ENCODE measurements at places on chromosomes 6 and 20. TPM values are rescaled to one million over a fixed set of nuclear protein-coding genes. Genes with fewer than 3 reads are reported as not detected.

DNA sequence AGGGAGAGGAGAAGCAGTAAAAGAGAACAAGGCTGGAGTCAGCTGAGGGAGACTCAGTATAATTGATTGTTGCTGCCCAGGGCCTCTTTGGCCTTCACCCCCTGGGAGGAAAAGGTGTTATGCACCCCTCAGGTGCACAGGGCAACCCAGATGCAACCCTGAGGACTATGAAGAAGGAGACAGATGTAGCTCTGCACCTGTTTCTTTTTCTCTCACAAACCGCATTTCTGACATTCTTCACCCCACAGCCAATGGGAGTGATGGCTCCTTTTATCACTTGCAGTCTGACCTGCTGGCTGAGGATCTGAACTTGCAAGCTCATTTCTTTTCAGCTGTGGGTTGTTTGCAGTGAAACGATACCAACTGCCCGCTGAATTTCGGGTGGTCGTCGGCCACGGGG lies 64.1 kb upstream of the F13A1 start:
- no peak for DNase-seq

DNA sequence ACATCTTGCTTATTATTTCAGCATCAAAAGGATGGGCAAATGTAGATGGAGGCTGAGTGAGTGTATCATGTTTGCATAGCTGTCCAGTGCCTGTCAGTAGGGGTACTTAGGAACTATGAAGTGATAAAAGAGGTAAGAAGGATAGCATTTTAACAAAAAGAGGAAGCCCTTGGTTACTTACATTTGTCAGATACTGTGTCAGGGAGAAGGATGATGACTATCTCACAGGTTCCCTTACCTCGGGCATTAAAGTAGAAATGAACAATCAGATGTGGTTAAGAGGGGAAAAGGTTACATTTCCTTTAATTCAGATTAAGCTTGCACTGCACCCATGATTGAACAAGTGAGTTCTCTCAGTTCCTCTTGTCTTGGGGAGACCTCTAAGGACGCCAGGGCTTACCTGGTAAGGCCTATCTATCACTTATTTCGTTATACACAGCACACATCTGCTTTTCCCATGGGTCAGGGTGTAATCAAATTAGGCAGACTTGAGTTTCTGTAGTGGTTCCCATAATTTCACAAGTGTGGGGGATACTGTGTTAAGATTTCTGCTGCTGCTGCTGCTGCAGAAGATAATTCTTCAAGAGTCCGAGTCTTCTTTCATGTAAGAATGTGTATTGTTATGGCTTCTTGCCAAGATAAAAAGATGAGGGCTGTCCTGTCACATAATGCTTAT lies 4.5 kb downstream of the FOXO3 start:
- DNase-seq = no peak

DNA sequence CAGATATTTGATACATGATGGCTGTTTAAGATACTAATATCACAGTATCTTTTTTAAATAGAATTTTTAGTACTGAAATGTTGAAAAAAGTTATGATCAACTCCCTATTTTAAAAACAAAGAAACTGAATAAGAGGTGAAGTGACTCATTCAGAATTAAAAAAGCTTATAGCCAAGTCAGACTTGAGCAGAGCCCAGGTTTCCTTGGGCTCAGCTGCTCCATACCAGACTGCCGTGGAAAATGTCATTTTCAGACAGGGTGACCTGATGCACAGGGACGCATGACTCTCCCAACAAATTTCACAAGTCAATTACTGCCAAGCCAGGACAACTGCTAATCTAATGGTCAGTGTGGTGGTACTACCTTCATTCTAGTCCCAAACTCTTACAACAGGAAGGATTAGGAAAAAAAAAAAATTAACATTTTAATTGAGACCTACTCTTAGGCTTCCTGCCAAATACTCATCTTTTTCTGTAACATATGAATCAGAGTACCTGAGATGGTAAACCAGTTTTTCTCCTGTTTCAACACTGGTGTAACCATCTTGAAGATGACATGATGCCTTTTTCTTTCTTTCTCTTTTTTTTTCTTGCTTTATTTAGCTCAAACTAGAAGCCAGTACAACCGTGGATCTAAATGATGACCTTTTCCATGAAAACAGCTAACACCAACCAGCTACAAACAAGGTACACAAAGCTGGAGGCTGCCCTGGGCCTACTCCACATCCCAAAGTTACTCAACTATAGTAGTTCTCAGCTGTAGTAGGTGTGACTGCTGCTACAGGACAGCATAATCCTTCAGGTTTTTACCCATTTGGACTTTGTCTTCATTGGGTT lies 30.5 kb downstream of the SLC22A23 start:
- no peak for DNase-seq

- peak; percentile 90 for DNase-seq
Measured at GRCh38 chr6:46909371-46909770, 12.4 kb downstream of the ADGRF5 start.

- DNase-seq = no peak
Measured at GRCh38 chr6:52570291-52570700, 6.6 kb downstream of the TRAM2 start.

- no peak for DNase-seq
Measured at GRCh38 chr6:15147827-15148226, 98.0 kb upstream of the JARID2 start.

- no peak for DNase-seq
Measured at GRCh38 chr6:138017166-138017757, 90.0 kb downstream of the PERP start.

DNA sequence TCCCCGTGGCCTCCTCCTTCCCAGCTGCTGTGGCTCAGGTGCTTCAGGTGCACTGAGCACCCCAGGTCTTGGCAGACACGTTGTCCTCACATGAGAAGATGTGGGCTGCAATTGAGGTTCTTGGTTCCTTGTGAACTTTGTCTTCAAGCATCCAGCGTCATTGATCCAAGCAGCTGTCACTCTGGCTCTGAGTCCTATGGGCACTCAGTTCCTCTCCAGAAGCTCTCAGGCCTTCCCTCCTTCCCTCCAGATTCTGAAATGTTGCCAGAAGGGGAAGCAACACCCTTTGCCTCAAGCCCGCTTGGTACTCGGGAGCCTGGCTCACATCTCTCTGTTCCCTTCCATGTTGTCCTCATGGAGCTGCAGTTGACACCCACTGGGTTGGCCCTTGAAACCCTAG lies 8.4 kb upstream of the MRGBP start:
- no peak for DNase-seq

DNA sequence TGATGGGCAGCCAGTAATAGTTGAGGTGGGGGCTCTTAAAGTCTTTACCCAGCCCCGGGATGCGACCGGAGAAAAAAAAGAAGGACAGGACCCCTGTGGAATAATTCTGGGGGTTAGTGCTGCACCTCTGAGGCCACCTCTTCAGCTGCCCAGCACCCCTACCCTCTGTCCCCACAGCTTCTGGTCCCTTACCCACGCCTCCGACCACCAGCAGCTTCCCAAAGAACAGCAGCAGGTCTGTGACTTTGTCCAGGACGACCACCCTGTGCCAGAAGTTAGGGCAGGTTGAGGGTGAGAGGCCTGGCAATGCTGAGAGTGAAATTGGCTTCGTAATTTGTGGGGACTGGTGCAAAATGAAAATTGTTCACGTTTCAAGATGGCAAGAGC lies 2.2 kb upstream of the NEU1 start:
- no peak for DNase-seq

The RIPOR3 gene
- not detected for total RNA-seq

The C6orf58 gene
- not detected for total RNA-seq

The OR2J2 gene
- total RNA-seq = not detected

The CCN2 gene
- total RNA-seq = 861 TPM

The ADNP gene
- total RNA-seq = 29.3 TPM

The CDH4 gene
- total RNA-seq = 7.5 TPM

The KCNB1 gene
- total RNA-seq = under 0.01 TPM

The SNAI1 gene
- total RNA-seq = 0.86 TPM

All from pulmonary artery endothelial cell (primary cell).